ENCODE measurements at places on chromosomes 2 and 18.

DNA sequence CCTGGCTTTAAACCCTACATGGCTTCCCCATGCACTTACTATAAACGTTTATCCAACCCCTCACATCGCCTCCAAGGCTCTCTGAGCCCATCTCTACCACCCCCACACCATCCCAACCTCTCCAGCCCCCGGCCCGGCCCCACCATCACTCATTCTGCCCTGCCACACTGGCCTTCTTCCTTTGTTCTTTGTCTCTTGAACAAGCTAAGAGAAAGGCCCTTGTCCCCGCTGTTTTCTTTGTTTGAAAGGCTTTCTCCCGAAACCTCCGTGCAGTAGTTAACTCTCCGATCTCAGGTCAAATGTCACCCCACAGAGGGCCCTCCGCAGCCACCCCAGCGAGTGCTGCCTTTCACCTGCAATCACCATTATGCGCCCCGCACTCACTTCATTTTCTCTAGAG, 100.4 kb downstream of the AFF3 start:
- no peak for DNase-seq

GRCh38 chr2:85111819-85112281, 21.3 kb upstream of the TCF7L1 start:
- DNase-seq, result no peak

DNA sequence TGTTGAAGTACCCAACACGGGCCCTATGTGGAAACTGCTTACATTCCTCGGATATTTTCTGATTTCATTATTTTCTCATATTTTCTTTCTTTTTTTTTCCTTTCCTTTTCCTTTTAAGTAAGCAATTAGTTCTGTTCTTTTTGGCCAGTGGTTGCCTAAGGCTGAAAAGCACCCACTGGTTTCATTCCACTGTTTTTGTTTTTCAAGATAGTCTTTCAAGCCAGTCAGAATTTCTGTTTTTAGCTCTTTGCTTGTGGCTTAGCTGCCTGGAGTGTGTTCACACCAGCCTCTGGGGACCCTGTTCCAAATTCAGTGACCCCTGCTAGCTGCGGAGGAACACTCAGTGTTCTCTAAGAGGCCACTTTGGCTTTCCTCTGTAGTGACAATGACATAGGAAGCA, 73.6 kb downstream of the NRP2 start:
- DNase-seq, result no peak

- DNase-seq, result no peak
Observed at GRCh38 chr2:134628453-134628852, 90.3 kb downstream of the TMEM163 start.

DNA sequence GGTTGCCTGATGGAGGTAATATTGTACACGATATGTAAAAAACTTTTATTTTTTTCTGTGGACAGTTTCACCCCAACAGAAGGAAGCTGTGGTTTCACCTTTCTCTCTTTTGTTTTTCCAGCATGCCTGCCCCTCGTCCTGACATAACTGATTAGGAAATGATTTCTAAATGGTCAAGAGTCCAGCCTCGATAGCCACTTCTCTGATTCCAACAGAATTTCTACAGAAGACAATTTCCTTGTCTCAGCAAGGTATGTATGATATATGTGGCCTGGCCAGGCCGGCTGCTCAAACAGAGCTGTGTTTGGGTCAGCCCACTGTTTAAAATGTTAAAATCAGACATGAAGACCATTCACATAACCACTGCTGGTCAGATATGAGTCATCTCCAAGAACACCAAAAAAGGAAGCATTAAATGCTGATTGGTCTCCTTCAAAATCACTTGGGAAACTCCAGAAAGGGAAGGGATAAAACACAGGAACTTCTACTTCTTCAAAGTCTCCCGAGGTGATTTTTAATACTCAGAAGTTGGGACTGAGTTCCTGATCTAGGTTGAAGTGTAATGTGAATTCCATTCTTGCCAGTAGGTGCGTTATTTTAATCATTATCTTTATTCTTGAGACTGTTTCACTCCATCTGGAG, 22.3 kb downstream of the ATP8B1 start:
- no peak for DNase-seq

DNA sequence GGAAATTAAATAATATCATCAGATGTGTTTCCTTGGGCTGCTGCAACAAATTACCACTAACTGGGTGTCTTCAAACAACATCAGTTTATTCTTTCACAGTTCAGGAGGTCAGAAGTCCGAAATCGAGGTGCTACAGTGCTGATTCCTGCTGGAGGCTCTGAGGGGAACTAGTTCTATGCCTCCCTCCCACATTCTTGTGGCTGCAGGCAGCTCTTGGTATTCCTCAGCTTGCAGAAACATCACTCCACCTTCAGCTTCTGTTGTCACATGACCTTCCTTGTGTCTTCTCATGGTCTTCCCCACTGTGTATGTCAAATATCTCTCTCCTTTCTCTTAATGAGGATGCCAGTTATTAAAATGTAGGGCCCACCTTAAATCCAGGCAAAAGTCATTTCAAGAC, 29.3 kb upstream of the DCC start:
- no peak for DNase-seq

All from activated CD4-positive, alpha-beta T cell treated with anti-CD3 and anti-CD28 coated beads for 48 hours (primary cell).